GM13976 (cell line): ENCODE measurements at places on chromosomes 1 and 21.

DNA sequence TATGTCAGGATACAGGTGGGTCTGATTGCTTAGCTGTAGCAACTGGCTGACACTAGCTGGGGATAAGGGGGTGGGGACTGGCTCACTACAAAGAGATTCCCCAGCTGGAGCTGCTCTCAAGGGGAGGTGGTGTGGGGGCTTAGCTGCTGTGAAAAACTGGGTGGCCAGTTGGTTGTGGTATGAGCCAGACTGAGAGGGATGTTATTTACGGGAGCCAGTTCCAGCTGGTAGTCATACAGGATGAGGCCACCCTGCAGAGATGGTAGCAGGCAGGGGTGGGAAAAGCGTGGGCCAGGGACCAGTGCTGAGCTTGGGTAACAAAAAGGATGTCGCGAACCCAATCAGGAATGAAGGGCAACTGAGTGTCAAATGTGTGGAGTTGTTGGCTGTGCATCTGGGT is 204.0 kb upstream of the C21orf91 start:
- no peak for DNase-seq

GRCh38 chr1:89965193-89965768 is 29.6 kb upstream of the ZNF326 start:
- no peak for DNase-seq

DNA sequence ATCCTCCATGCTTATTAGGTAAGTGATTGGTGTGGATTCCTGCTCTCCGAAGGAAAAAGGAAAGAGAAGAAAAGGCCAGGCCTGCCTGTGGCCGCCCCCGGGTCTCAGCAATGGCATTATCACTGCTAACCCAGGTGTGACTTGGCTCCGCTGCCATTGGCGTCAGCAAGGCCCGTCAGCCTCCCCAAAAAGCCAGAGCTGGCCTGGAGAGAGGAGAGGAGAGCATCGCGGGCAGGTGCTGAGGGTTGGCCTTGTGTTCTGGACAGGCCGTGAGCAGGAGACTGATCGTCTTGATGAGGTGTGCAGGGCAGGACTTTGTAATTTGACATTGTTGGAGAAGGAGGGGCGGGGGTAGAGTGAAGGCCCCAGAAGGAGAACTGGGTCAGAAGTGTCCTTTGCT is 186.4 kb downstream of the CAMTA1 start:
- DNase-seq, result no peak

- no peak for DNase-seq
Observed at GRCh38 chr1:116345011-116345410, 28.0 kb upstream of the ATP1A1 start.

- DNase-seq, result no peak
Observed at GRCh38 chr1:168636642-168637111, 60.3 kb downstream of the XCL1 start.

DNA sequence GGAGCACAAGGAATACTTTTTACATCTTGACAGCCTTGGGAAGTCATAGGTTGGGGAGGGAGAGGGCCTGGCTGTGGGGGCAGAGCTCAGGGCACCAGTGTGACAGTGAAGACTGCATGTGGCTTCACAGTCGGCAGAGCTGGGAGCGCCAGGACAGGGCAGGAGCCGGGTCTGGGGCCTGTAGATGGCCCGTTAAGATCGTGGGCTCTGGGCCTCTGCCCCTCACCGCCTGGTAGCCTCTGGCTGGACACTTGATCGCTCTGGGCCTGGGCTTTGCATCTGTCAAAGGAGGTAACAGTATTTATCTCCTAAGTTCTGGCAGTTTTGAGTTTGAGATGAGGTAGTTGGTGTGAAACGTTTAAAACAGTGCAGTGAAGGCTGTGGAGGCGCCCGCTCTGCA is 4.8 kb downstream of the SLX9 start:
- no peak for DNase-seq

DNA sequence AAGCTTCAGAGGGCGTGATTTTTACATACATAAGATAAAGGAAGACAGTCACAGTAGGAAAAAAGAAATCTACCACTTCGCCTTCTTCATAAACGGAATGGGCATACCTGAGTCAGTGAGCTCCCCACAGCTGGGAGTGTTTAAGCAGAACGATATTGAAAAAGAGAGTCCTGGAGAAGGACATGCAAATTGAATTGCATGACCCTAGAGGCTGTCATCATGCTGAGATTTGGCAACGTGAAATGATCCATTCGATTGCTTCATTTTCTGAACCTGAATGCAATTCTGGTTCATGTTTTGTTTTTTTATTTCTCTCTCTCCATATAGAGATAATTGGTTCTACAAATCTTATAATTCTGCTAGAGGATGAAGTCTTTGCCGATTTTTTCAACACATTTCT is 3.7 kb downstream of the RGSL1 start:
- no peak for DNase-seq

DNA sequence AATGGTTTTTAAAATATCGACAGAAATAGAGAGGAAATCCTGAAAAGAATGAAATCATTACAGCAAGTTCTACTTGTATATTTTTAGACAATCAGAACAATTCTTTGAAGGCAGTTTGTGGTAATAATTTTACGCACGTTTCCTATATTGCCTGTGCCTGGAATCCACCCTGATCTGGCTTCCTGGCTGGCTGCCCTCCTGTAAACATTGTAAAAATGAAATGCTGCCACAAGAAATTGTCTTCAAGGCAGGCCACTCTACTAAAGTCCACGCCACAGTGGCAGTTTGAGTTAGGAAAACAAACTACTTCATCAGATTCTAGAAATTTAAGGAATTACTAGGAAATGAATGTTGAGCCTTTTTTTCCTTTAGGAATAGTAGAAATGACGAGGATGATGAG is 454.5 kb upstream of the NR5A2 start:
- no peak for DNase-seq

DNA sequence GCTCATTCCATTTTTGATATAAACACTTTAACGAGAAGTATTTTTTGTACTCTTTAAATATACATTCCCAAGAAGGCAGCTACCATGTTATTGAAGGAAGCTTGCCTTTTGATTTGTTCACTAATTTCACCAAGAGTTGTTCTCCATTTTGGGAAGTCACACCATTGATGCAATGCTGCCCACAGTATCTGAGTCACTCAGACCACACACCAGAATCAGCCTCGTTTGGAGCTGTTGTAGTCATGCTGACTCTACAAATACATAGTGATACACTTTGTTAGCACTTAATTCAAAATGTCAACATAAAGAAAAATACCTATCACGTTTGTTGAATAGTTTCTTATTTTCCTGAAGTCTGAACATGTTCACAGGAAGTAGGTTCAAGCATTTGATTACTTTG is 78.7 kb downstream of the PAPPA2 start:
- no peak for DNase-seq

GRCh38 chr1:113392541-113393128 is 2.3 kb downstream of the MAGI3 start:
- no peak for DNase-seq
